ENCODE measurements at places on chromosomes 5 and 9.

DNA sequence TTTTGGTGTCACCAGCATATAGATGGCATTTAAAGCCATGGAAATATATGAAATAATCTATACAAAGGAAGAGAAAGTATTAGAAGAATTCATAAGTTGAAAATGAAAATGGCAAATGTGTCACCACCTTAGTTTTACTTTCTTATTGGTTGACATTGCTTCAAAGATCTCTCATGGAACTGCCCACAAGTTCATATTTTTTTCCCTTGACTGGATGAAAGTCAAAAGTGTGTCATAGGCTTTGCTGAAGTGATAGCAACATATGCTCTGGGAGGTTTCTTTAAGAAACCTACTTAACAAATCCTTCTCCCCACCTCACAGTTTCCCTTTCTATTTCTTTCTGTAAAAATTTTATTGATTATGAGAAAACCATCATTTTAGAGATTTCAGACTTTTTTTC is 127.2 kb downstream of the VPS13A start:
- DNase-seq = no peak

GRCh38 chr5:21701317-21701716 is 1151.8 kb downstream of the CDH12 start:
- DNase-seq = no peak

GRCh38 chr5:28156981-28157380 is 1118.6 kb upstream of the CDH9 start:
- no peak for DNase-seq

GRCh38 chr5:178108446-178108845 is 4.9 kb upstream of the N4BP3 start:
- no peak for DNase-seq

GRCh38 chr5:107063511-107063910 is 607.2 kb downstream of the EFNA5 start:
- DNase-seq = no peak

DNA sequence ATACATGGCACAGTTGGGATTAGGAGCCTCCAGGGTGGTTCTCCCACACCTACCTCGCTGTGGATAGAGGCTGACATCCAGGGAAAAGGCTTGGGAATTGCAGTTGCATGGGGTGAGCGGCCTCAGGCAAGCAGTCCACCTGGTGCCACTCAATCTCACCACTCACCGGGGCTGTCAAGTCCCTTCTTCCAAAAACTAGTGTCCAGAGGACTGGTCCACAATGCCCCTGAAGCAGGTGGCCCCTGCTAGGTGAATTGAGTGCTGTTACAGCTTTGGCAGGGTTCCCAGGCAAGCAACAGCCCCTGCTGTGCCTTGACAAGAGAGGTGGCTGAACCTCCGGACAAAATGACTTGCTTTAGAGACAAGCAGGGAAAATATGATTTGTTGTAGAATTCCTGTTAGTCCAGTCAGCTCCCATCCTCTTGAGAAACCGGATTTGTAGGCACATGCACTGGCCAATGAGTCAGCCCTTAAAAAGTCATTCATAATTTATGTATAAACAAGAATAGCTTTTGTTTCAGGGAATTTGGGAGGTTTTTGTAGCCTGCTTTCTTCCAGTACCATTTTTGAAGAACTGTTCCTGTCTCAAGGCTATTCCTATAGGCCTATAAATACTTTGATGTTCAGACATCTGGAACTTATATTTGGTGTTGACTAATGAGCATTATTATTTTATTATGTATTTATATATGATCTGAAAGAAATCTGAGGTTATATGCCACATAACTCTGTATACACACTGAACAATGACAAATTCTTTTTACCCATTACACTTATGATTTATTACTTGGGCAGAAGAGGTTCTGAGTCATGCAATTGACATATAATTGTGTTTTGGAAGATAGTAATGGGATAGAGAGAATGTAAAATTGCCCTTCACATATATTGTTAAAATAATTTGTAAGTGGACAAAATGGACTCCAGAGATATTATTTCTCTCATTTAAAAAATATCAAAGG is 411.1 kb downstream of the ACTL7B start:
- no peak for DNase-seq

GRCh38 chr9:71446473-71447411 is 321.6 kb downstream of the CEMIP2 start:
- DNase-seq = peak; percentile 64

- no peak for DNase-seq
Observed at GRCh38 chr5:73902327-73903051, 276.5 kb downstream of the ARHGEF28 start.

DNA sequence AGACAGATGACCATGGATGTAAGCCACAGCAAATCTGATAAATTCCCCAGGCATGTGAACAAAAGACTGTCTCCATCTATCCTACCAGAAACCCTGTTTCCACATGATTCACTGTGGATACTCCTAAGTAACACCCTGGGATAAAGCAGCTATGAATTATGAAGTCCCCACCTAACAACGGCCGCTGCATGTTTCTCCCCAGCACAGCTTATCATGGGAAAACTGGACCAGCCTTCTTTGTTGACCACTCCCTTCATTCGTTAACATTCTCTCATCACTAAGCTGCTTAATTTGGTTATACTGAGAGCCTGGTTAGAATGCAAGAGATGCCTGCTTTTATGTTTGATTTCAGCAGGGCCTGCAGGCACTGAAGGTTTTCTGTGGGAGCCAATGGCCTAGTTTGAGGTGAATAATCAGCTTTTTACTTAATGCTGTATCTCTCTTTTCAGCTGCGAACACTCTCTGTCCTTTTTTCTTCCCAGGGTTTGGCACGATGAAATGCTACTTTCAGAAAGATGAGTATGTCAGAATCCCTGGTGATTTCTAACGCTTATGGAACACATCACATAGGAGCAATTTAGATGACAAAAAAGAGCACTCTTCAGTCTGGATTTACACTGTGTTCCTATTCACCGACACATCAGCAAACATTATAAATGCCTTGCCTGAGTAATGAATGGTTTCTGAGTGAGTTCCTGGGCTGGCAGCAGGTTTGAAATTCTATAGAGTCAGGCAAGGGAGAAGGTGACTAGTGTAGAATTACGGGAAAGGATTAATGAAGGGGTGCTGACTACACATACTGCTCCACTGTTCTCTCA is 318.4 kb upstream of the ZNF608 start:
- no peak for DNase-seq

- DNase-seq = no peak
Observed at GRCh38 chr9:111362526-111362925, 32.5 kb upstream of the OR2K2 start.

DNA sequence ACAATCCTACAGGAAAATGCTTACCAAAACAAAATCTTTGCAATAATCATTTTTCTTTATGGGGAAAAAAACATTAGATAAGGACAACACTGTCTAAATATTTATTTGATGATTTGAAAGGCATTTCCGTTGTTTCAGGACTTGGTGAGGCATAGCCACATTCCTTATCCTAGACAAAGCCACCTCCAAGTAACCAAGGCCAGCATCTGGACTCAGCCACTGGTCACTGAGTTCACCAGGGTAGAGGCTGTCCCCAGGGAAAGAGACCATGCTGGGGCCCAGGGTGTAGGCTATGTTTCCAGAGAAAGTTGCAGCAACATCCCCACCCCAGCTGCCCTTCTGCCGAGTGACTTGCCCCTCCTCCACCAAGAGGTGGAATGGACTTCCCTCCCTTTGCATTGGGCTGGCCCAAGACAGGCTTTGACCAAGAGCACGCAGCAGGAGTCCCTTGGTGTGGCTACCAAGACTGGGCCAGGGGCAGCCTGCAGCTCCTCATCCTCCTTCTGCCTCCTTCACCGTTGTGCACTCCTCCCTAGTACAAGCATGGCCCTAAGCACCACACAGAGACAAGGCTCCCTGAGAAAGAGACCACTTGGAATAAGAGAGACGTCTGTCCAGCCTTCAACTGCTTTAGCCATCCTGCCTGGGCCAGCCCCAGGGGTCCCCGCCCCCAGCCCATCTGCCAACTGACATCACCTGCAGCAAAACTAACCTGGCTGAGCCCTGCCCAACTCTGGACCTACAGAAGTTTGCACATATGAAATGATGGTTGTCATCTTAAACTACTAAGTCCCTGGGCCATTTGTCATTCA is 68.1 kb upstream of the SPIN1 start:
- DNase-seq = no peak

DNA sequence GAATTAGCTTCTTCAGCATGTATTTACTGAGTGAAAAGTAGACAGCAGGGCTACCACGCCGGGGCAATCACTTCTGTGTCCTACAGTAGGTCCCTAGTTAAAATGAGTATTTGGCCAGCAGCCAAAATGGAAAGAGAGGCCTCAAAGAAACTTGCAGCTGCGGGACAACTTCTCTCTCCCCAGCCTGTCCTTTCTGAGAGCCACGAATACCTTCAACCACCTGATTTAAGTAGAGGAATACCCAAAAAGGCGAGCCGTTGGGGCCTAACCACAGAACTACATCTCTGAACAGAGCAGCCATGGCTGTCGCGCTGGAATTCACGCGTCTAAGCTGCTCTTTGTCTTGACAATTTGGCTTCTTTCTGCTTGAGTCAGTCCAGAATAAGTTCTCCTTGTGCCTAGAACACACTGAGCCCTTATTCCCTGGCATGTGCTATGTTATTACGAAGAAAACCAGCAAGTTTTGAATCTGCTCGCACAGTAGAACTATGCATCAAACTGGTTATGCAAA is 43.8 kb upstream of the GOLPH3 start:
- DNase-seq = no peak

GRCh38 chr5:169290895-169291294 is 10.0 kb downstream of the SLIT3 start:
- no peak for DNase-seq

GRCh38 chr5:67511911-67512310 is 315.3 kb upstream of the CD180 start:
- DNase-seq = no peak

GRCh38 chr5:77640589-77641396 is 2.3 kb upstream of the OTP start:
- DNase-seq = no peak

DNA sequence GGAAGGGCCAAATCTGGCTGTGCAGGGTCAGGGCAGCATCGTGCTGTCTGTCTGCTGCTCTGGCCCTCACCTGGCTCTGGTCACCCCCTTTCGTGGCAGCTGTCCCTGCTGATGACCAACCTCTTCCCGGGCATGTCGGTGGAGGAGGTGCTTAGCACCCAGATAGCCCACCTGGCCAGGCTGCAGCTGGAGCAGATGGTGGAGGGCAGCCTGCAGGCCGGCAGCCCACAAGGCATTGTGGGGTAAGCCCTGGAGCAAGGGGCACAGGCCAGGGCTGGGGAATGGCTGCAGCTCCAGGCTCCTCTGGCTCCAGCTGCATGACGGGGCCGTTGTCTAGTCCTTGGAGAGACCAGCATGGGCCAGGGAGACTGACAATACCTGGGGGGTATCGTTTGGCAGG is 8.2 kb downstream of the TOR2A start:
- DNase-seq = no peak

GRCh38 chr5:55535199-55535905 is 588 bp upstream of the PLPP1 start:
- no peak for DNase-seq

GRCh38 chr9:23123048-23123632 is 676.5 kb downstream of the DMRTA1 start:
- no peak for DNase-seq

DNA sequence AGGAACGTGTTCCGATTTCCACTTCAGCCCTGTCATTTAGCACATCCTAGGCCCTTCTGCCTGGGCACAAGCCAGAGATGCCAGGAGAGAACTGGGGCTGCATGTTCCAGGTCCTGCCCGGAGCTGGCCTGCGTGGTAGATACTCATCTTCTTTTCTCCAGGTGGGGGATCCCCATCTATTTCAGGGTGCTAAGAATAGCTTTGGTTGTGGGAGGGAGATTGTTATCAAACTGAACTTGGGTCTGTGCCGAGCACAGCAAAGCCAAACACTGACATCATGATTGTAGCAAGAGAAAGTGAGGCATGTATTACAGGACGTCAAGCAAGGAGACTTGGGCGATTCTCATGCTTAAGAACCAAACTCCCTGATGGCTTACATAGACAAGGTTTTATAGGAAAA is 18.2 kb downstream of the C9orf153 start:
- no peak for DNase-seq

GRCh38 chr5:135719428-135720063 is 114.9 kb upstream of the SLC25A48 start:
- no peak for DNase-seq

- DNase-seq = no peak
Observed at GRCh38 chr5:171055875-171056454, 194.1 kb downstream of the RANBP17 start.

DNA sequence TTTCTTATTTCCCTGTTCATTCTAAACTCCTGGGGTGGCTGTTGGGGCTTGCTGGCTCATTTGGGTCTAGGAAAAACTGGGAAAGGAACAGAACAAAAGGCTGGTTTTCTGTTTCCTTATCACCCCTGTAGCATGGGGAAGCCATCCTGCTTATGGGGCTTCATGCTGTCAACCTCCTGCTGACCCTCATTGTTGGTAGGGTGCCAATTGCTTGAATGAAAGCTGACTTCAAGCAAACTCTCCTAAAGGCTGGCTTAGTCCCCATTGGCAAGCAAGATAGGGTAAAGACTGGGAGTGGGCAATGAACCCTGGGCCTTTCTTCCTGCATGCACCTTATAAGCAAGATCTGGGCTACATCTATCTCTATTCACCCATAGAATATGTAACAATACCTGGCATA is 511.6 kb downstream of the DMAC1 start:
- no peak for DNase-seq

DNA sequence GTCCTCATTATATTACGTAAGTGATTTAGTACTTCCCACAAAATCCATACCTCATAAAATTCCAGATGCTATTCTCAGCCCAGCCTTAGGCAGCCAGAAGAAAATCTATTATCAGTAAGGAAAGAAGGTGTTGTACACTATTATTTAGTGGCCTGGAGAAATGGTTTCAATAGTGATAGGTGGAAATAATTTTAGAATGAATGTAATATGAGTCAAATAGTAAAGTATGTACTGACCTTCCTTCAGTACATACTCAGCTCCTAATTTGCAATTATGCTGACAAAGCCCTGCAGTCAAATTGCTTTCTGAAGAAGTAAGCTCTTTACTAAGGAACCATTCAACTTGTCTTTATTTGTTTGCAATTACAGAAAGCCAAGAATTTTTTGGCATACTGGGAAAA is 409.2 kb downstream of the HTR1A start:
- DNase-seq = no peak

DNA sequence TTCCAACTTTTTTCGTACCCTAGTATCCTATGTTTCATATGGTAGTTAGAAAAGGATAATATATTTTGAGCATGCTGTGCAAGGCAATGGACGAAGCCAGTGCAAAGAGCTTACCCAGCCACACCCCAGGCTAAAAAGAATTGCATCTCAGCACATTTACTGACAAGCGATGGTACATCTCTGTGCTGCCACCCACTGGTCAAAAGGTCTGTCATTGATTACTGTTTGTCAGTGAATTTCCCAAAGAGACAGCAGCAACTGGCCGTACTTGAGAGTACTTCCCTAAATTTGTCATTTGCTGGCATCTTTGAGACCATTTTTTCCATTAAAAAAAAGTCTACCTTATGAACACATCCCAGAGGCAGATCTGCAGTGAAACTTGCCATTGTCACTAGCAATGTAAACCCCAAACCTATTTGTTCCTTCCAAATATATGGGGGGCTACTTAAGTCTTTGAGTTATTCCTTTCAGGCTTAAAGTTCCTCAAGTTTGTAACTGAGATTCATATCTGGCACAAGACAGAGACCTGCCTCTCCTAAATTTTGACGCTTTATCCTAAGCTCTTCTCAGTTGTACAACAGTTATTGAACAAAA is 184.3 kb downstream of the CTNND2 start:
- DNase-seq = no peak

Data from activated effector memory CD4-positive, alpha-beta T cell treated with anti-CD3 and anti-CD28 coated beads, Interleukin-2, amount 50 U/mL, for 16 hours (primary cell).